Pulmonary artery endothelial cell (primary cell): ENCODE measurements at places on chromosomes 3 and 15. TPM values are rescaled to one million over a fixed set of nuclear protein-coding genes. Genes with fewer than 3 reads are reported as not detected.

Gene MTHFS
- total RNA-seq: 12.1 and 17.3 TPM in 2 replicates

Gene TLR9
- 0.04 TPM in 1 of 2 replicates, not detected in the other for total RNA-seq

Gene LSMEM2
- not detected in 2 replicates for total RNA-seq

Gene AADACL2
- total RNA-seq: not detected in 2 replicates

Gene INKA1
- total RNA-seq: 20.4 and 21.5 TPM in 2 replicates

Gene LZTFL1
- total RNA-seq: 8.4 and 11.9 TPM in 2 replicates

Gene ANKRD34C
- total RNA-seq: not detected in 2 replicates

Gene UROC1
- total RNA-seq: not detected in 2 replicates

Gene FURIN
- total RNA-seq: 69.8 and 73.1 TPM in 2 replicates

Gene MYH15
- 0.21 and 0.26 TPM in 2 replicates for total RNA-seq

Gene PARP3
- 10.1 and 11.7 TPM in 2 replicates for total RNA-seq

Gene MRAS
- 7.7 and 13.3 TPM in 2 replicates for total RNA-seq

Gene MKRN3
- total RNA-seq: 0.40 TPM in 1 of 2 replicates, not detected in the other

Gene CASR
- total RNA-seq: not detected in 2 replicates

Gene TUSC7
- total RNA-seq: not detected in 2 replicates

Gene MAGEF1
- 10.4 and 10.5 TPM in 2 replicates for total RNA-seq

Gene PCLAF
- total RNA-seq: 37.7 and 49.8 TPM in 2 replicates

Gene KNG1
- not detected in 2 replicates for total RNA-seq

Gene P3H2
- 0.88 and 1.3 TPM in 2 replicates for total RNA-seq

Gene SEMA4B
- 12.5 and 15.9 TPM in 2 replicates for total RNA-seq

Gene CRTC3
- total RNA-seq: 8.1 and 8.6 TPM in 2 replicates

Gene SHISA5
- 132 and 156 TPM in 2 replicates for total RNA-seq

Gene KNSTRN
- 48.5 and 96.0 TPM in 2 replicates for total RNA-seq

Gene ALG1L2
- total RNA-seq: not detected in 2 replicates

Gene GOLGA8T
- 0.07 and 0.20 TPM in 2 replicates for total RNA-seq

Gene TIMP4
- 0.07 and 0.46 TPM in 2 replicates for total RNA-seq

Gene ZBTB47
- 17.3 and 22.4 TPM in 2 replicates for total RNA-seq

Gene SLC28A1
- not detected in 2 replicates for total RNA-seq

Gene ZCWPW2
- 0.04 and 0.13 TPM in 2 replicates for total RNA-seq

Gene ITIH1
- not detected in 2 replicates for total RNA-seq

Gene CYP1A2
- total RNA-seq: not detected in 2 replicates

Gene TRIM42
- not detected in 2 replicates for total RNA-seq

Gene SHF
- total RNA-seq: 1.2 and 1.9 TPM in 2 replicates

Gene TMEM207
- total RNA-seq: not detected in 2 replicates
